ENCODE measurements at places on chromosomes 12 and 14.

DNA sequence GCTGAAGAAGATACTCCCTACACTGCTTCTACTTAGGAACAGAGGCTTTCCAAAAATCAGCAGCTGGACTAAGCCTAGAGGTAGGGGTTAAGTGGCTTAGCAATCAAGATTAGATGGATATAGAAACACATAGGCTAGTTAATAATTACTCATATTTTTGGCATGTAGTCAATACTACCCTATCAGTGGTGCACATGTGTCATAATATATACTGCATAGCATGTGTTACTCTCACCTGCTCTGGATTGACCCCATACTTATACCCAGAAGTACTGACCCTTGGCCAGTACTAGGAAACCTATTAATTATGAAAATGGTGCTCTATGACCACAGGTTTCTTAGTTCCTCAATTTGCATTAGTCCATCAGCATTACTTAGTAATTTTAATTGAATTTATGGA lies 528.4 kb upstream of the LMO3 start:
- no peak for DNase-seq

DNA sequence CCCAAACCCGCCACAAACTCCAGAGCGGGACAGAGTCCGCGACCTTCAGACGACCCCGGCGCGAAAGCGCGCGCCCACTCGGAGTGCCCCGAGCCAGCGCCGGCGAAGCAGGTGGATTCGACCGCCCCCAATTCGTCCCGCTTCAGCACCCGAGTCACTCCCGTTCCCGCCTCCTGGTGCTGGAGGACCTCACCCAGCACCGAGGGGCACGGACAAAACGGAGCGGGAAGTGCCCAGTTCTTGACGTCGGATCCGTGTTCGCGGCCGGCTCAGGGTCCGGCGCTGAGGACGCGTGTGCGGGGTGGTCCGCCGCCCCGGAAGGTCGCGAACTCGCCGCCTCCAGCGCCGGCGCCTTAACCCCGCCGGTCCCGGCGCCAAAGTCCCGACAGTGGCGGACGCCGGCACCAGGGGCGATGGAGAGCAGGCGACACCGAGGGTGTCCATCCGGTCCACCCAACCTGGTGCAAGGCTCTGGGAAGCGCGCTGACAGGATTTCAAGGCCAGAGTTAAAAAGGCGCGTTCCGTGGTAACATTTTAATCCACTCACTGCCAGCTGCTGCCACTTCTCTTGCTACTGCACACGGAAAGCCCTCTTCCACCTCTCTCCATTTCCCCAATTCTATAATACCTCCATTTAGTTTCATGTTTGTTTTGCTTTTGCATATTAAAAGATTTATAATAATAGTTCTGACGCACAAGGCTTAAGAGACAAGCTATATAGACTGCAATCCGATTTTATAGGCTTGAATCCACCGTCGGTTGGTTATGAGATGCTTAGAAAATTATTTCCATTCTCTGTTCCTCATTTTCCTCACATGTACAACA lies 240.0 kb upstream of the CPNE8 start:
- peak; percentile 57 for DNase-seq

- DNase-seq = peak; percentile 81
Observed at GRCh38 chr12:45327823-45328383, 112.0 kb downstream of the ANO6 start.

DNA sequence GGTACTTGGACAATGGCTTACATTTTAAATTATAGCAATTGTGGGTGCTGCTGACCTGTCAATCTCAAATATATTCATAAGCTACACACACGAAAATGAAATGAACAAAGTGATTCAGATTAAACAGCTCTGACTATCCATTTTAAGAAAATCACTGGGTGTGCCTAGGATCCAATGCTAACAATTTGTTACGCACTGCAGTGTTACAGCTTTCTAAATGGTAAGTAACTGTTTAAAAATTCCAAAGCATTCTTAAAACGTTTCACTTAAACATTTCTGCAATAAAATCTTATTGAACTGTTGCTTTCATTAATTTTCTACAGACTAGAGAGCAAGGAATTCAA lies 18.9 kb downstream of the LMO3 start:
- no peak for DNase-seq

DNA sequence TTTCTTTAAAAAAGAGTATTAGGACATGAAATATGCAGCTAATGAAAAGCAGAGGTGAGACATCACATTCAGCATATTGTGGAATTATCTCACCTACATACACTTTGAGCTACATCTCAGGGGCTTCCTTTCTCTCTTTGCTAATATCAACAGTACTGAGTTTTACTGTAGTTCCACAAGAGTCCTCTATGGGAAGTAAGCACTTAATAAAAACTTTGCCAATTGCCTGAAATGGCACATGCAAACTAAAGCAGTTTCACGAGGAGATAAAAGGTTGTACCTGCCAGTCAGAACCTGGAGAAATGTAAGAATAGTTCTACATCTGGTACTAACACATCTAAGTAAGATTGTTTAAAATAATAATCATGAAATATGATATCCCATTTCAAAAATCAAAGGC lies 73.5 kb upstream of the GPHB5 start:
- no peak for DNase-seq

DNA sequence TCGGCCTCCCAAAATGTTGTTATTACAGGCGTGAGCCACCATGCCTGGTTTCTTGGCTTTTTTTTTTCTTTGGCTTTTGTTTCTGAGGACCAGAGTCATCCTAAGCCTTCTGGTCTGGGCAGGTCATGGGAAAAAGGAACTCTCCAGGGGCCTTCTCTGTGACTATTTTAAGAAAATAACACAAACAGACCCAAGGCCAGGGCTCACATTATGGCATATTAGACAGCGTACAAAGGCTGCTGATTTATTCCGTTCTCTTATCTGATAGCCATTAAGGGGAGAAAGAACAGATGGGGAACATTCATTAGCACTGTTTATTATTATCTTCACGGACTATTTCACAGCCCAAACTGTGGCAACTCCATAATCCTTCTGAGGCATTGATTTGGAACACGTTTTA lies 28.8 kb upstream of the MANSC4 start:
- no peak for DNase-seq

All from kidney tubule cell (primary cell).